ENCODE measurements at places on chromosomes 2 and 18. TPM values are rescaled to one million over a fixed set of nuclear protein-coding genes. Genes with fewer than 3 reads are reported as not detected.

DNA sequence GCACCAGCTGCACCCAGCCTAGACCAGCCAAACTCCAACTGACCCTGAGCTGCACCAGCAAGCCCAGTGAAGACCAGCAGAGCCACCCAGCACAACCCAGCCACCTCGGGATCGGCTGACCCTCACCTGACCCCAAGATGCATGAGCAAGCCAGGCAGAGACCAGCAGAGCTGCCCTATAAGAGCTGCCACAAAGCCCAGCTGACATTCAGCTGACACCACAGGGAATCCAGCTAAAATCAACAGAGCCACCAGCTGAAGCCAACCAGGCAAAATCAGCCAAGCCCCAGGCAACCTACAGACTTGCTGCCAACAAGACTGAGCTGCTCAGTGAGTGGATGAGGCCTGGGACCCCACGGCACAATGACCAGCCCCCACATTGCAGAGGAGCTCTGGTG is 54.6 kb downstream of the CYP27C1 start:
- no peak for DNase-seq

GRCh38 chr2:10434886-10435819 is 13.0 kb downstream of the ODC1 start:
- no peak for DNase-seq

DNA sequence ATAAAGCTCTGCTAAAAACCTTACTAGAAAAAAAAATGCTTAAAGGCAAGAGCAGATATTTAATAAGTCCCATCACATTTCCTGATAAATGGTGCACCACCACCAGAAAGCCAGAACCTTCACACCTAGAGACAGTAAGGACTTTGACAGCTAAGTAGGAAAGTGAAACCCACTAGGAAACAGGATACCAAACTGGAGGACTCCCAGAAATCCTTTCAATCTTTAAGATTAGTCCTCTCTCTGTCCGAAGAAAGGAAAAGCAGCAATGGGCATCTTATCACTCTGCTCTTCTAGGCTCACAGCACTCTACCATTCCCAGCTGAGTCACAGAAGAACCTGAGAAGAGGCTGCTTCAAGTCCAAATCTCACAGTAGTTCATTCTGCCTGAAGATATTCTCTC is 3.7 kb downstream of the DYM start:
- DNase-seq = no peak

DNA sequence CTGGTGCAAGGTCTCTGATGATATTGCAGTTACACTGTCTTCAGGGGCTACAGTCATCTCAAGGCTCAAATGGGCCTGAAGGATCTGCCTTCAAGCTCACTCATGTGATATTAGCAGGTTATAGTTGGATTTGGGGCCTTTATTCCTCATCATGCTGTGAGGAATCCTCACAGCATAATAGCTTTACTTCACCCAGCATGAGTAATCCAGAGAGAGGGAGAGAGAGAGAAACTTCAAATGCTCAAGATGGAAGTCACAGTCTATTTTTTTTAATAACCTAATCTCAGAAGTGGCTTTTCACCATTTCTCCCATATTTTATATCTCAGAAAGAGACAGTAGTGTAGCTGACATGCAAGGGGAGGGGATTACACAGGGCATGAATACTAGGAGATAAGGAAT is 658.7 kb downstream of the EPHA4 start:
- DNase-seq = no peak

- no peak for DNase-seq
Measured at GRCh38 chr2:215705771-215706361, 270.0 kb upstream of the FN1 start.

GRCh38 chr2:60852282-60852860 is 29.0 kb upstream of the REL start:
- no peak for DNase-seq

DNA sequence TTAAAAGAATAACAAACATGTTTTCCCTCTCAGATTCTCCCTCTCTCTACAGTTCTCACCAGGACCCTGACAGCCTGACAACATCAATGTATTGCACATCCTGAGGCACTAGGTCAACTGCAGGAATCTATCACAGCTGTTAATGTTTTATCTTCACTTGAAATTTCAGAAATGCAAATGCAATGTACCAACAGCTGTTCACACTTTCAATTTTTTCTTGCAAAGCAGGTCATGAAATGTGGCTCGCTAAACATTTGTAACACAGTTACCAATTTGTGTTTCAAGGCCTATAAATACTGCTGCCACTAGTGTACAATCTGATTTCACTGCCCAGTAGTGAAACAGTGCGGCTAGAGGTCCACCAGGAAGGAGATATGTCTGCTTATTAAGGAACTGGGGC is 147.8 kb downstream of the EXOC6B start:
- DNase-seq = no peak

- DNase-seq = no peak
Measured at GRCh38 chr2:113858764-113859163, 31.1 kb upstream of the ACTR3 start.

ANKRD23 gene
- polyA plus RNA-seq = 2.8 TPM

PTPRN gene
- polyA plus RNA-seq = 0.08 TPM

TDRD15 gene
- 0.06 TPM for polyA plus RNA-seq

PSME4 gene
- polyA plus RNA-seq = 64.1 TPM

ARHGAP15 gene
- polyA plus RNA-seq = 7.2 TPM
